AG08396 (cell line): ENCODE measurements at places on chromosomes 2 and 18.

- DNase-seq: no peak
Observed at GRCh38 chr18:76055025-76055424, 440.0 kb downstream of the ZNF516 start.

GRCh38 chr18:13576598-13576997 is 149.8 kb downstream of the FAM210A start:
- no peak for DNase-seq

GRCh38 chr2:171180229-171180930 is 19.7 kb upstream of the TLK1 start:
- DNase-seq: no peak

GRCh38 chr2:205730701-205731582 is 48.6 kb downstream of the NRP2 start:
- peak; percentile 39 for DNase-seq

- DNase-seq: no peak
Observed at GRCh38 chr2:203347375-203347774, 19.2 kb downstream of the ABI2 start.

- DNase-seq: no peak
Observed at GRCh38 chr2:176160986-176161824, 4.1 kb downstream of the HOXD3 start.

- DNase-seq: no peak
Observed at GRCh38 chr2:134943540-134943939, 24.9 kb downstream of the CCNT2 start.

- no peak for DNase-seq
Observed at GRCh38 chr2:9307535-9307934, 100.9 kb downstream of the ASAP2 start.

GRCh38 chr2:29936020-29936419 is 14.6 kb upstream of the ALK start:
- DNase-seq: no peak

DNA sequence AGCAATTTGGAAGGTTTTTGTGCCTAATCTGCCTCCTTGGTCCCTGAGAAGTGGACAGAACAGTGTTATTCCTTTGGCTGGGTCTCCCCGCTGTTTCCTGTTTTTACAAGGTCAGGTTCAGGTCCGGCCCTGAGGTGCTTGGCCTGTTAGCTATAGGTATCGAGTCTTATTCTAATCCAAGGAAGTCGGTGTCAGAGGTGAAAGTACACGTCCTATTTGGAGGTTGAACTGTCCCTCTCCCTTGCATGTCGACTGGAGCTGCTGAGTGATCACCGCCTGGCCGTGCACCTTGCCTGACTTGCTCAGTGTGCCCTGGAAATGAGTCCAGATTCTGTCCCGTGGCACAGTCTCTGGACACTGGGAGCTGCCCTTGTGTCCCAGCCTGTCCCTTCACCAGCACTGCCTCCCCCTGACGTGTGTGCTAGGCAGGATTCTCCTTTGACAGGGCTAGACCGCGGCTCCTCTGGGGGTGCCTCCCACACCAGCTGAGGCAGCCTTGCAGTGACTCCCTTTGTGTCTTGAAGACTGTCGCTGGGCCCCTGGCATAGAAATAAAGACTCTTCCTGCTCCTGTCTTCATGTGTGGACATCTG is 65.7 kb upstream of the RBM44 start:
- DNase-seq: no peak

GRCh38 chr18:50721006-50721405 is 98.8 kb downstream of the MRO start:
- DNase-seq: no peak

- DNase-seq: no peak
Observed at GRCh38 chr2:164565359-164565758, 55.9 kb downstream of the GRB14 start.

- DNase-seq: no peak
Observed at GRCh38 chr18:10116574-10116973, 202.8 kb downstream of the VAPA start.

- no peak for DNase-seq
Observed at GRCh38 chr18:63262369-63263335, 56.9 kb downstream of the BCL2 start.

DNA sequence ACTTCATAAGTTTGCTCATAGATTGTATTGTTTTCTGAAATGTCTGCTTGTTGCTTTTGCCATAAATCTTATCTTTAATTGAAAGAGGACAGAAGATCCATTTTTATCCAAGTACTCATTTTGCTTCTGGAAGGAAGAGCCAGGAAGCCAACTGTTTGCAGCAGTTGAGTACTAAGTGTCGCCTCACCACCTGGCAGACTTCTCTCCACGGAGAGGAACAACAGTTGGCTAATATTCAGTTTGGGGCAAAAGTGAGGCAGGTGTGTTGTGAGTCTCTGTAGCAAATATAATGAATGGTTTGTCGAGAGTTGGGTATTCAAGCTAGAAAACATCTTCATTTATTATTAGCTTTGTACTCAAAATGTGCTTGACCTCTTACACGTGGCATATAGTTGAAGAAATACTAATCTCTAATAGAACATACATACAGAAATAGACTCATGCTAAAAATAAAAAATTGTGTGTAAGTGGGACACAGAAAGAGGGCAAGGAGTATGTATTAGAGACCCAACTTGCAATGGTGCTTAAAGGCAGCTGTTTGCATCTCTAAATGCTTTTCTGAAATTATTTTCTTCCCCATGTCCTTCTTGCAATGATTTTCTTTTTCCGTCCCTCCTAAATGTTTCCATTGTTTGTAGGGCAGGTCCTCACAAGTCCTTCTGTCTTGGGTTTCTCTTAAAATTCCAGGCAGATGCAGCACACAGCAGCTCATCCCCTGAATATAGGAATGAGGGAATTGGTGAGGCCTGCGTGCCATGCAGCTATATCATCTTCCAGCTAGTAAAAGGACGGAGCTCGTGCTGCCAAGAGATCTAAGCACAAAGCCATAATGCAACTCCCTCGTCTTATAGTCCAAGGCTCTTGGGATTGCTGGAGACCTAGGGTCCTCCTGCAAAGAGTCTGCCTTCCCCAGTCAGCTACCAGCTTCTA is 44.8 kb upstream of the MAP3K20 start:
- no peak for DNase-seq

DNA sequence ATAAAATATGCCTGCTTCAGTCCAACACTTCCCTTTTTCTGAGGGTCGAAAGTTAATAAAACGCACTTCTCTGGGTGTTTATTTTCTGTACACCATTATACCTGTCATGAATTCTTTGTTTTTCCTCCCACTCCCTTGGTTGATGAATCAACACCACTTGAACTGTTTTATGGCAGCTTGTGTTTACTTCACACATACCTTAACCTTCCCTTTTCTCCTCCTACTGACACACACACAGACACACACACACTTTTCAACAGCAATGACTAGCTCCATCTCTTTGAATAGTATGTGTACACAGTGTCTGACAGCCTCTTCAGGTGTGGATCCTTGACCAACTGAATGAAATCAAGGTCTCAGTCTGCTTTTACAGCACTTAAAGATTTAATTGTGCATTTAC is 91.3 kb downstream of the SATB2 start:
- DNase-seq: no peak

DNA sequence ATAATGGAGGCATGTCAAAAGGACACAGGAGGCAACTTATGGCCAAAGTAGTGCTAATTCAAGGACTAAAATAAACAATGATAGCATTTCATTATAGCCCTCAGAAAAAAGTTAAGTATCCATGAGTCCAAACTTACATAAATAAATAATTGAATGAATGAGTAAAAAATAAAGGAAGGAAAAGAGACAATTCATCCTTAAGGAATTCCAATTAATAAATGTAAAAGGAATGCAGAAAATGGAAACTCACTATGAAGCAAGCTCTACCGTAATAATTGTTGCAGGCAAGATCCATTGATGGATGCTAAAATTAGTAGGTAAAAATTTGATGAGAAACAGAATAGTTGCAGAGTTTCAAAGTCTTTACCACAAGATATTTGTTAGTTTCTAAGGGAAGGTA is 88.2 kb upstream of the RAPGEF4 start:
- DNase-seq: no peak

- DNase-seq: peak; percentile 70
Observed at GRCh38 chr2:204260162-204260877, 285.0 kb upstream of the PARD3B start.

DNA sequence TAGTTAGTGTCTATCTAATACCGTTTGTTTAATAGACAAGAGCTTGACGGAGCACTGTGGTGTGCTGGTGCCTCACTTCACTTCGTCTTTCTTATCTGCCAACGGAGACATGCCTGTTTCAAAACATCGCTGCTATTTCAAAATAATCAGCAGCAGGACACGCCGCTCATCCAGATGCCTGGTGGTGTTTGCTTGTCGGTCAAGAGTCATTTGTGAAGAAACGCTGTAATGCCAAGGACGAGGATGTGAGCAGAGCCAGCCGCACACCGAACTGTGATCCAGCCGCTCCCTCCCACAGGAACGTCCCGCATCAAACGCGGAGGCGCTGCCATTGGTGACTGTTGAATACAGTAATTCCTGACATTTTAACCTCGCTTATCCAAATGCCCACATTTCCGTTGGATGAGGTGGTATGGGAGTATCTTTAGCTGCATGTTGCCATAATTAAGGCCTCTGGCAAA is 432.4 kb downstream of the FBXO15 start:
- DNase-seq: peak; percentile 32

- peak; percentile 87 for DNase-seq
Observed at GRCh38 chr2:100013892-100014677, 128.3 kb downstream of the AFF3 start.

DNA sequence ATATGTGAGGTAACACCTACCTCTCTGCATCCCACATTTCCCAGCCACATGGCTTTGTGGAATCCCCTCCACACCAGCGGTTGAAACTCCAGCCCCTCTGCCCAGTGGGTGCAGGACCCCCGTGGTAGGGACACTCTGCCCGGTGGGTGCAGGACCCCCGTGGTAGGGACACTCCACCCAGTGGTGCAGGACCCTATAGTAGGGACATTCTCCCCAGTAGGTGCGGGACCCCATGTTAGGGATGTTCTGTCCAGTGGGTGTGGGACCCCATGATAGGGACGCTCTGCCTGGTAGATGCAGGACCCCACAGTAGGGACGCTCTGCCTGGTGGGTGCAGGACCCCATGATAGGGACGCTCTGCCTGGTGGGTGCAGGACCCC is 11.5 kb downstream of the COPS9 start:
- no peak for DNase-seq
